RCC 7860 (cell line): ENCODE measurements at places on chromosomes 13 and 19.

DNA sequence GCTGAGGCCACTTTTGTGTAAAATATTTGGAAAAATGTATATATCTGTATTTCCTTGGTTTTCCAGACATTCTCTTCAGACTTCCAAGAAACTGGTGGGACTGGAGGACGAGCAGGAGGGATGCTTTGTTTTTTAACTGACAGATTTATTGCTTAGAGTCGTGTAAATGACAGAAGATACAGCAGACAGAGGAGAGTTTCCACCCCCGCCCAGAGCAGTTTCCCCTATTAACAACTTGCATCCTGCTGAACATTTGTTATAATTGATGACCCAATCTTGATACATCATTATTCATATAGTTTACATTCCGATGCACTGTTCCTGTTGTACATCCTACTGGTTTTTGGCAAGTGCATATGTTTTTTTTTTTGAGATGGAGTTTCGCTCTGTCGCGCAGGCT lies 7.1 kb upstream of the DOCK6 start:
- no peak for DNase-seq

DNA sequence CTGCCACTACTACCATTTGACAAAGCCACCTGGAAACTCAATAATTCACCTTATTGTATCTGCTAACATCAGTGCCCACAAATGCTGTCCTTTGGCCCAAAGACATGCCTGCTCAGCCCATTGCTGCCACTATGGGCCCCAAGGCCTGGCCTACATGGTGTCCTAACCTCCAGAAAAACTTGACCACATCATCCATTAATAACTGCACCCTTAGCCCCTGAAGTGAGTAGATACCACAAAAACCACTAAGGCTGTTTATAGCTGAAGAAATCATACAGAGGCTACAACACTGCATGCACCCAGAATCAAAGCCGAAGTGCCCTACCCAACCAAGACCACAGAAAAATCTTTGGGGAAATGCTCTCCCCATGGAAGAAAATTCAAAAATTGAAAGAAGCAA lies 932.8 kb upstream of the SLITRK6 start:
- no peak for DNase-seq

GRCh38 chr19:3145909-3146676 lies 10.3 kb downstream of the GNA15 start:
- no peak for DNase-seq

DNA sequence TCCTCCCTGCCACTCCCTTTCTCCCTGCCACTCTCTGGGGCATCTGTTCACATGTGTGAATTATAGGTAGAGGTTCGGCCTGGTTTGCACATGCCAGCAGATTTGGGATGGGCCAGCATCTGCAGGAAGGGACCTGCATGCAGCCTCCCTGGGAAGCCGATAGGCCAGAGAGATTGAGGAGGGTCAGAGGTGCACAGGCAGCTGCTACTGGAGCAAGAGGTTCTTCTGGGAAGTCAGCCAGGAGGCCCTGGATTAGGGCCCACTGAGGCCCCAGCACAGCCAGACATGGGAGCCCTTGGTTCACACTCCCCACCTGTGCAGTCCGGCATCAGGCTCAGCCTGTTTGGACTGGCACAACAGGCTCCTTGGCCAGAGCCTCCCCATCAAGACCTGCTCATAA lies 12.1 kb downstream of the TUBA3C start:
- DNase-seq: no peak

- DNase-seq: peak; percentile 38
These were observed 43.1 kb downstream of the PAN3 start for GRCh38 chr13:28181413-28181812.

GRCh38 chr19:45670670-45671453 lies 2.8 kb downstream of the GIPR start:
- no peak for DNase-seq

- no peak for DNase-seq
These were observed 20.8 kb downstream of the C13orf46 start for GRCh38 chr13:113952983-113953520.

DNA sequence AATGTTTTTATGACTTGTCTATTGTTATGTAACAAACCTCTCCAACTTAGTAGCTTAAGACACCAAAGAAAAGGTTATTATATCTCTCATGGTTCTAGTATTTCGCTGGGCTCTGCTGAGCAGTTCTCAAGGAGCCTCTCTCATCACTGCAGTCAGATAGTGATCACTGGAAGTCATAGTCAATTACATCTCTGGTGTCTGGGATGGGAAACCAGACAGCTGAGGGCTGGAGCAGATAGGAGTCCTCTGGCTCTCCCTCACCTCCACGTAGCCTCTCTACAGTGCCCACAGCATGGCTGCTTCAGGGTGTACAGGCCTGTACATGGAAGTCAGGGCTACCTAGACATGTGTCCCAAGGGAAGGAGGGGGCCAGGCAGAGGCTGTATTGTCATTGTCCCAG lies 507.5 kb downstream of the MYO16 start:
- no peak for DNase-seq

GRCh38 chr13:114080739-114081561 lies 51.5 kb downstream of the RASA3 start:
- no peak for DNase-seq

DNA sequence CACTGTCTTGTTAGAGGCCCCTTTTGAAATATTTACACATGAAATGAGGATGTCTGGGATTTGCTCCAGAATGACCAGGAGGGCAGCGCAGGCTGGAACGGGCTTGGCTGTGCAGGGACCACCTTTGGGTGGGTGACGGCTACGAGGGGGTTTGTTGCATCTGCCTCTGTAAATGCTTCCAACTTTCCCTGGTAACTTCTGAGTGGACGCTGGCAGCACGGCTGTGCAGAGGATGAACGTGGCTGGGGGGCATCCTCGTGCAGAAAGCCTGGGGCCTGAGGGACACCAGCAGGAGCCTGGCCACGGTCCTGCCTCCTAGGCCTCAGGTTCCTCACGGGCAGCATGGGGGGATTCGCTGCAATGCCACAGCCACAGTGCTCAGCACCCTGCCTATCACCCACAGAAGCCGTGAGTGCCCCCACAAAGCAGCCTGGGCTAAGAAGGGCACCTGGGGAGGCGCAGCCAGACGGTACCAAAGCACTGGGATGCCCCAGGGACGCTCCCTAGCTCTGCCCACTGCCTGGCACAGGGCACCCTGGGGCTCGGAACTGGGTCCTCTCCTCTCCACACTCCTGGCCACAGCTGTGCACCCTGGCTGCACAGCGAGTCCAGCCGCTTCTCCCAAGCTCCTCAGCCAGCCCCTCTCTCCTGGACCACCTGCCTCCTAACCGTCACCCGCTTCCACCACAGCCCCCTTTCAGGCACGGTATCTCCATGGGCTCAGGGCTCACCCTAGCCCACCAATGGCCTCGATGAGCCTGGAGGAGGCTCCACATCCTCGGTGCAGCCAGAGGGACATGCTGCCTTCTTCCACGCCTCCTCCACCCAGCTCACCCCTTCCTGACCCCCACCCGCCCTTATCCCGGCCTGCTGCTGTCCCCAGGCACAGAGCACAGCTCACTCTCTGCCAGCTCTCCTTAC lies 44.5 kb downstream of the MLLT1 start:
- DNase-seq: no peak

GRCh38 chr19:14354445-14354844 lies 26.8 kb upstream of the ADGRE5 start:
- DNase-seq: no peak

GRCh38 chr19:57632987-57633831 lies at the start of gene ZNF211:
TSS of gene ZNF211 (plus strand) at chr19:57633168. CDS start at chr19:57633347, 179 bp downstream.
- DNase-seq: peak; percentile 77

- DNase-seq: no peak
These were observed 122.3 kb downstream of the RFC3 start for GRCh38 chr13:33940256-33940655.

- peak; percentile 15 for DNase-seq
These were observed 56.6 kb downstream of the COL4A1 start for GRCh38 chr13:110250258-110250891.

- no peak for DNase-seq
These were observed 16.2 kb downstream of the LAIR2 start for GRCh38 chr19:54518844-54519243.

GRCh38 chr19:46271481-46272197 lies 25.2 kb upstream of the HIF3A start:
- DNase-seq: peak; percentile 97

- DNase-seq: peak; percentile 44
These were observed 22.3 kb downstream of the EPS15L1 start for GRCh38 chr19:16449330-16449961.

DNA sequence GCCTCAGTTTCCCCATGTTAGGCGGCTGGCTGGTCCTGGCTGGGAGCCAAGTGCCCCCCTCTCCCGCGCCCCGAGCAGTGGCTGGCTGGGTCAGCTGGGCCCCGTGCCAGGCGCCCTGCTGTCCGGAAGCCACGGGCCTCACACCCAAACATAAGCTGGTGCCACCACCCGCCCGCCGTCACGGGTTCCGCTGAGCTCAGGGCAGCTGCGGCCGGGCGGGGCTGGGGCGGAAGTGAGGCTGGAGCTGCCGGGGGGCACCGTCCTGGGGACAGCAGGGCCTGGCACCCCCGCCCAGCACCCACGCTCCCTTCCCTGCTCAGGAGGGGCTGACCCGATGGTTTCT lies 19.3 kb downstream of the HCN2 start:
- peak; percentile 55 for DNase-seq

GRCh38 chr13:48731001-48731658 lies 77.4 kb downstream of the CYSLTR2 start:
- DNase-seq: no peak

DNA sequence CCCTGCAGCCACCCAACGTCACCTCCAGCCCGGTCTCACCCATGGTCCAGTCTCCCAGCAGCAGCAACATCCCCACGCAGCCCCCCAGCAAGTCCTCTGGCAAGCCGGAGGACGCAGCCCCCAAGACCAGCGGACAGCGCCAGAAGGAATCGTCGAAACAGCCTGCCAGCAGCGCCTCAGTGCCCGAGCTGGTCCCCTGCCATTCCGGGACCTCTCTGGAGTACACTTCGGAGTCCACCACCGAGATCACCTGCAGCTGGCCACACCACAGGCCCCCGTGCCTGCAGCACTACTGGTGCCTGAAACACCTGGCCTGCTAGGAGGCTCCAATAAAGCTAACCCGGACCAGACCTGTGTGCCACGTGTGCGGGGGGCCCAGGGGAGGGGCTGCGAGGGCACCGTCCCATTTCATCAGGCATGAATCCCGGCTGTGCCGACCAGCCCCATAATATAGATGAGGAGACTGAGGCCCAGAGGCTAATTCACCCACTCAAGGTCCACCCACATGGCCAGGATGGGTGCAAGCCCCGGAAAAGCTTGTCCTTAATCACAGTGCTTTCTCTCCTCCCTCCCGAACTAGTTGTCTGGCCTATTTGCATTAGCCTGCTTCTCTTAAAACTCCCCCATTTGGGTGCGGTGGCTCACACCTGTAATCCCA lies 6.7 kb downstream of the REEP6 start:
- no peak for DNase-seq

DNA sequence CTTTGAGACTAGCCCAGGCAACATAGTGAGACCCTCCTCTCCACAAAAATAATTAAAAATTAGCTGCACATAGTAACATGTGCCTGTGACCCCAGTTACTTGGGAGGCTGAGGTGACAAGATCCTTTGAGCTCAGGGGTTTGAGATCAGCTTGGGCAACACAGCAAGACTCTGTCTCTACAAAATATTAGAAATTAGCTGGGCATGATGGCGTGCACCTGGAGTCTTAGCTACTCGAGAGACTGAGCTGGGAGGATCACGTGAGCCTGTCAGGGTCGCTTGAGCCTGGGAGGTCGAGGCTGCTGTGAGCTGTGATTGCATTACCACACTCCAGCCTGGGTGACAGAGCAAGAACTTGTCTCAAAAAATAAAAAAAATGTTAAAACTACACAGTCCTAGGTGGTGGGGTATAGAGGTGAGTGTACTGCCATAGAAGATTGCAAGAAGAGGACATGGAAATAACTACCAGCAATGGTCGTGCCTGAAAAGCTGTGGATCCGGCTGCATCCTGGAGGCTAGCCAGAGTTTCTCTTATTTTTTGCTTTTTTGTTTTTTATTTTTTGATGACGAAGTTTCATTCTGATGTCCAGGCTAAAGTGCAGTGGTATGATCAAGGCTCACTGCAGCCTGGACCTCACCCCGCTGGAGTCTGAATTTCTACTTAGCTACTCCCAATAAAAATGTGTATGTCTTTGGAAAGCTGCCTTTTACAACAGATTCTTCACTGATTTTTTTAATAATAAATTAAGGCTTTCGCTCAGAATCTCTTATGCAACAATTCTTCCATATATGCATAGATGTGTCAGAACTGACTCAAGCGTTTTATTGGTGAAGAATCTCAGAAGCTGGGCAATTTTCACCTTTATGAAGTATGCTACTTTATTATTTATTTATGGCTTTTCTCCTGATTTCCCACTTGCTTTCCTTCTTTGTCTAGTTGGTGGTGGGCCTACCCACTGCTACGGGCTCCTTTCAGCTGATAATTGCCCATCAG lies 393.8 kb downstream of the TSHZ3 start:
- no peak for DNase-seq

DNA sequence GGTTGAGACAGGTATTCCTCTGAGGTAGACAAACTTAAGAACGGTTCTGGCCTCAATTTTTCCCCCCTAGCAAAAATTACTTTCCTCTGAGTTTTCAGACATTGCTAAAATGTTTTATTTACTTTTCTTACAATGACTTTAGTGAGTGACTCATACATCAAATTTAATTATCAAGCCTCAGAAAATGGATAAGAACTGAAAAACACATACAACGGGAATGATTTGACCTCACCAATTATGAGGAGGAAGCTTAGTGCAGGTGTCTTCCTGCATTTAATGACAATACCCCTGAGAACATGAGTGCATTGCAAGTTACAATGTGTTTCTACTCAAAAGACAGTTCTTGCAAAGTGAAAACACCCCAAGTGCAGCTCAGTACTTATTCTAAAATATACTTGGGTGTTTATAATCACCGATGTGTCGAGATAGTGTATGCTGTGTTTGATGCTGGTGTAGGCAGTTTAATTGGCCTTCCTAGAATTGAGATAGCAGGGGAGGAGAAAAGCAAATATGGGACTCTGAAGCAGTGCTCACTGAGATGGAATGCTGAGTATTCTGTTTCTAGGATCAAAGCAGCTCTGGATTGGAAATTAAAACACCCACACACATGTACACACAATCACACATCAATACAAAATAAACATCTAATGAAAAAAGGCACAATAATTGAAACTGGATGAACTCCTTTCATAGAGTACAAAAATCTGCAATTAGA lies 189.5 kb upstream of the SLC10A2 start:
- DNase-seq: no peak

GRCh38 chr13:106302843-106303242 lies 232.6 kb downstream of the EFNB2 start:
- no peak for DNase-seq

DNA sequence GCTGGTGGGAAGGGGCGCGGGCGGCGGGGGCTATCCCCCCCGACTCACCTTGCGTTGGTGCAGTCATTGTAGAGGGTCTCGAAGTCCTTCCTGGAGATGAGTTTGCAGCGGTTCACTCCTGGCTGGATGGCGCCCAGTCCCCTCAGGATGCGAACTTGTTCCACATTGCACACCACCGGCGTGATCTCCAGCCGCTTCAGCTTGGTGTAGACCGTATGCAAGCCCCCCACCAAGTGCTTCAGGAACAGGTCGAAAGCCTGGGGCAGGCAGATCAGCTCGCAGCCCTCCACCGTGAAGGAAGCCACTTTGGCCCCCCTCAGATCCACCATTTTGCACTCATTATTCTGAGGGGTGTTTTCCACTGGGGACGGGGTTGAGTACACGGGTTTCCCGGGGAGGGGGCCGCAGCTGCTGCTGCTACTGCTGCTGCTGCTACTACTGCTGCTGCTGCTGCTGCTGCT lies 1.1 kb downstream of the DACH1 start:
- no peak for DNase-seq

- peak; percentile 5 for DNase-seq
These were observed 2.6 kb upstream of the MCEMP1 start for GRCh38 chr19:7674010-7675005.
